Breast epithelium (tissue), 4 donors: ENCODE measurements at places on chromosomes 1 and 21. TPM values are rescaled to one million over a fixed set of nuclear protein-coding genes. Genes with fewer than 3 reads are reported as not detected.

DNA sequence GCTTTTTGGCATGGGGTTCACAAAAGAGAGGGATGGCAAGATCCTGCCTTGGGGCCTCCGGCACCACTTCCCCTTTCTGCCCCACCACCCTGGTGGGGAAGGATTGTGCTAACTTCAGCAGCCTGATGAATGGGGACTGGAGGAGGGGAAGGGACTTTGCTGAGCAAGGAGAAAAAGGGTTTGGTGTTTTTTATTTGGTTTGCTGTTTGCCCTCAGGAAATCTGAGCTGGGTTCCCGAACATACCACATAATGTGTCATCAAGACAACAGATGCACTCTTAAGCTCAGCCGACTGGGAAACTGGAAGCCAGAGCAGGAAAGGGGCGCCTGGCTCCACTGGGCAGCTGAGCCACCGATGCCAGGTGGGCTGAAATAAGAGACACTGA is 19.8 kb downstream of the OLFML2B start:
- H3K4me3 ChIP-seq: no peak overlapping the region
- no peaks in the 10 kb centered on the region for H3K36me3 ChIP-seq
- no peak for DNase-seq

GRCh38 chr1:36696261-36696940 is 213.7 kb upstream of the CSF3R start:
- no peak for DNase-seq
- no peak overlapping the region for H3K27ac ChIP-seq
- no peaks in the 10 kb centered on the region for H3K36me3 ChIP-seq
- peaks cover 61% of the 10 kb centered on the region for H3K27me3 ChIP-seq
- no peaks in the 10 kb centered on the region for H3K4me1 ChIP-seq

DNA sequence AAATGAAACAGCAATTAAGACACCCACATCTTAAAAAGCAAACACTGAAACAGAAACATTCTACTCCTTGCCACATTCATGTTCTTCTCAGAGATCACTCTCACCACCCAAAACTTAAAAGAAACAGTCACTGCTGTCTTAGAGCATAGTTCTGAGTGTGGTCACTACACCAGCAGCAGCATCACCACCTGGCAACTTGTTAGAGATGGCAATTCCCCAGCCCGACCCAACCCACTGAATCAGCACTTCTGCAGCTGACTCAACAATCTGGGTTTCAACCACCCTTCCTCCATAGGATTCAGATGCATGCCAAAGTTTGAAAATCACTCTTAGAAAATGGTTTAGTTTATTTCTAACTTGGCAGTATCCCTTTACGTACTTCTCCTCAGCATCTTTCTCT is 126.1 kb downstream of the CDC42BPA start:
- no peak for DNase-seq
- no peaks in the 10 kb centered on the region for H3K4me1 ChIP-seq
- H3K36me3 ChIP-seq: no peaks in the 10 kb centered on the region
- H3K27me3 ChIP-seq: no peaks in the 10 kb centered on the region
- no peak overlapping the region for H3K27ac ChIP-seq

GRCh38 chr1:198620951-198621824 is 17.7 kb upstream of the PTPRC start:
- no peaks in the 10 kb centered on the region for H3K27me3 ChIP-seq
- H3K36me3 ChIP-seq: no peaks in the 10 kb centered on the region
- H3K4me1 ChIP-seq: no peaks in the 10 kb centered on the region
- no peak overlapping the region for H3K27ac ChIP-seq
- DNase-seq: no peak

Gene RSBN1
- 28.2 TPM for total RNA-seq

Gene OLFML2B
- 7.3 TPM for total RNA-seq

Gene SPRR3
- total RNA-seq: not detected
